GM12864 (cell line): ENCODE measurements at places on chromosomes 7 and 10.

GRCh38 chr7:107014387-107015023, 30.0 kb upstream of the PRKAR2B start:
- DNase-seq, result no peak

DNA sequence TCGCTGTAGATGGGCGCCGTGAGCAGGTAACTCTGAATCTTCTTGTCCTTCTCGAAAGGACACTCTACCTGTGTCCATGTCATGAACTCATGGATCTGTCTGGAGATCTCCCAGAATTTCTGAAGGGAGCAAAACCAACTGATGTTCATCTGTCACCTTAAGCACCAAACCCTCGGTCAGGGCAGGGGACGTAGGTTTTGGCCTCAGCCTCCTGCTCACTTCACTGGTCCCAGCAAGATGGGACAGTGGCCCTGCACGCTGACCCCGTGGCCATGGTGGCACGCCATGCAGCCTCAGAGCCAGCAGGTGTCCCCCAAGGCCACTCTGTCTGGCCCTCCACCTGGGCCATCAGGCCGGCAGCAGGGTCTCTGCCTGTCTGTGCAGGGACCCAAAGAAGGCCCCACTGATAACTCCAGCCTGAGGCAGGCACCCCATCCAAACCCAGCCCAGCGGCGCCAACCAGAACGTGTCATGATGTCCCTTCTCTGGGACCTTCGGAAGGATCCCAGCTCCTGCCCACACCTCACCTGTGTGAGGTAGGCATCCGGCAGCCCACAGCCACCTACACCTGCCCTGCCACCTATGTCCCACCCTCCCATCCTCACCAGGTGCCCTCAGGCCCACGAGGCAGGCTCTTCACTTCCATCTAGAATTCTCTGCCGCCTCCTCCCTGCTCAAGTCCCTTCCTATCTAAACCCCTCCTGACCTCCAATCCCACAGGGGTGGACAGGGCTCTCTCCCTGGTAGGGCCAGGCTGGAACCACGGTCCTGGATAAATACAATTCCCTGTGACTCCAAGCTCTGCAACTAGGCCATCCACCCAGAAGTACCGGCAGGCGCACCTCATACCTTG, 59.0 kb downstream of the CSGALNACT2 start:
- no peak for DNase-seq

DNA sequence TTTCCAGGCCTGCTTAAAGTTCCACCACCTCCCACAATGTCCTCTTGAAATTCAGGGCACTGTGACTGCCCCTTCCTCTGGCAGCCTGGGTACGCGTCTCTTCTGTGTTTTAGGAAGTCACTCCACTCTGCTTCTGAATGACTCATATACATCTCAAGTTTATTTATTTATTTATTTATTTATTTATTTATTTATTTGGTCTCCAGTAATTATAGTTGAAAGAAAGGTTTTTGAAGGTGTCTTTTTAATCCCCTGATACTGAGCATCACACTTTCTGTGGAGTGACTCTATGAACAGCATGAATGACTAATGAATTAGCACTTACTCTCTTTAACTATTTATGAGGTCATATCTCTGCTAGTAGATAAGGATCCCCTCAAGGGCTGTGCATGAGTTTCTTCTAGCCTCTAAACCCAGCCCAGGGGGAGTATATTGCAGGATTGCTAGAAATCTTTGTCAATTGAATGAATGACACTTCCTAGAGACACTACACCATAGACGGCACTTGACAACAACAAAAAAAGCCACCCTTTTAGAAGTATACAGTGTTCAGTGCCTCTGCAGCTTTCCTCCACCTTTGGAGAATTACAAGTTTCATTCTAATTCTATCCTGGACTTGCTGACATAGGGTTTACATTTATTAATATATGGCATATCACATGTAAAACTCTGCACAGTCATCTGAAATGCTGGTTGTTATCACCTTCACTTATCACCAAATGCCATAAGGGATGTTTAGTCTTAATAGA, 2.1 kb downstream of the MACC1 start:
- no peak for DNase-seq

- DNase-seq, result no peak
These were observed 292.9 kb upstream of the ZMIZ1 start for GRCh38 chr10:78775891-78776290.

DNA sequence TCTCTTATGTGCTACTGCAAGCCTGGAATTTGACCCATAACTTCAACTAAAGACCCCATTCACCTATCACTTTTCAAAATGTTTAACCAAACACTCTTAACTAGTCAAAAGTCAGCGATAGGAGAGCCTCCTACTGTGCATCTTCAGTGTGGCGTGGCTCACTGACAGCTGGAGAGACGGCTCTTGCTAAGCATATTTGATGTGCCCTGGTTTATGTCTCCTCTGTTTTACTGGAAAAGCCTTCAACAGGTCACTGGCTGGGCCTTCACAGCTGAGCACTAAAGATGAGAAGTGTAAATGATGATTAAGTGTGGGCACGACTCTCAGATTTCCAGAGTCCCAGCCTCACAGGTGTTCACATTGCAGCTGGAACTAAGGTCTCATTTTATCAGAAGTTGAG, 472.1 kb downstream of the SEMA3D start:
- no peak for DNase-seq

DNA sequence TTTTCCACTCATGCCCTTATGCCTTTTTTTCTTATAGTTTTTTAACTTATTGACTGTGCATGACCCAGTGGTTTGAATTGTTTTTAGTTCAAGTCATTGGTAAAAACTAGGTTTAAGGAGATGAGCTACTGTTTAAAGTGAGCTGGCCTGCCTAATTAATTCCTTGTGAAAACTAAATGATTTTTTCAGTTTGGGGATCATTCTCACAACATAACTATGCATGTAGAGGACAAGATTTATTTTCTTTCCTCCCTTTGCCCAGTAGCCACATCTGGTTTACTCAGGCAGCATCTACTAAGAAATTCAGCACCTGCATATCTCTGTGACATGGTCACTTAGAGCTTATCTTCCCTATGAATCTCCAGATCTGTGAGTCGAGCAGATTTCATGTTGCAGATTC, 1.7 kb downstream of the ADO start:
- no peak for DNase-seq

GRCh38 chr7:121608785-121609184, 212.7 kb upstream of the FAM3C start:
- no peak for DNase-seq

- DNase-seq, result no peak
These were observed 342.1 kb downstream of the SEMA3D start for GRCh38 chr7:84844771-84845170.

DNA sequence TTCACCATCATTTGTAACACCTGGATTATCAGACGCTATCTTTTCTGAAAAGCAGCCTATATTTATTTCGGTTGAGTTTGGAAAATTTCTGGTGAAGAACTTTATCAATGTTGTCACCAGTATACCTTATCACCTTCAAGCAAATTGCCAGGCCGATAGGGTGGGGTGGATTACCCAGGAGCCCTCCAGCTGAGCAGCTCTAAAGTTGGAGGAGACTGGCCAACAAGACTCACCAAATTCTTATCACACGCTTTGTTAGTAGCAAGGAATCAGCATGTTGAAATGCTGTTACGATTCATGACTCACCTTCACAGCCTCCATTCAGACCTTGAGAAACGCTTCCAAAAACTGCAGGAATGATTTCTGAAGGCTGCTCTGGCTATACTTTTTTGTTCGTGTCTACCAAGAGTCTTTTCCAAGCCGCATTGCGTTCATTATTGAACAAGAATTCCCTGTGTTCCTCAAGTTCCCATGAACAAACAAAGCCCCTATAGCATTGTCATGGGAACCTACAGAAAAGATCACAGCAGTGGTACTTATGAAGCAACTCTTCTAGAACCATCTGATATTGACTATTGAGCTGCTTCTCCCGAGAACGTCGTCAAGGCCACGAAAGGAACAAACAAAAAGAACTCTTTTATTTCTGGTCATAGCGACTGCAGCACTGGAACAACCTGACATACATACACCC, 291.4 kb downstream of the SFMBT2 start:
- no peak for DNase-seq

DNA sequence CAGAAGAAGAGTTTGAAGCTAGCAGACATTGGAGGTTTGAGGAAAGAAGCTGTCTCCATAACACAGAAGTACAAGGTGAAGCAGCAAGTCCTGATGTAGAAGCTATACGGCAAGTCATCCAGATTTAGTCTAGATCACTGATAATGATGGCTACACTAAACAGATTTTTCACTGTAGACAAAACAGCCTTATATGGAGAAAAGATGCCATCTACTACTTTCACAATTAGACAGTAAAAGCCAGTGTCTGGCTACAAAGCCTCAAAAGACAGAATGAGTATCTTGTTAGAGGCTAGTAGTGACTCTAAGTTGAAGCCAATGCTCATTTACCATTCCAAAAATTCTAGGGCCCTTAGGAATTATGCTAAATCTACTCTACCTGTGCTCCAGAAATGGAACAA, 85.1 kb downstream of the SNX13 start:
- DNase-seq, result no peak

GRCh38 chr7:34567906-34568305, 90.1 kb upstream of the NPSR1 start:
- no peak for DNase-seq

GRCh38 chr7:64639267-64640001, 26.5 kb upstream of the ZNF107 start:
- no peak for DNase-seq

DNA sequence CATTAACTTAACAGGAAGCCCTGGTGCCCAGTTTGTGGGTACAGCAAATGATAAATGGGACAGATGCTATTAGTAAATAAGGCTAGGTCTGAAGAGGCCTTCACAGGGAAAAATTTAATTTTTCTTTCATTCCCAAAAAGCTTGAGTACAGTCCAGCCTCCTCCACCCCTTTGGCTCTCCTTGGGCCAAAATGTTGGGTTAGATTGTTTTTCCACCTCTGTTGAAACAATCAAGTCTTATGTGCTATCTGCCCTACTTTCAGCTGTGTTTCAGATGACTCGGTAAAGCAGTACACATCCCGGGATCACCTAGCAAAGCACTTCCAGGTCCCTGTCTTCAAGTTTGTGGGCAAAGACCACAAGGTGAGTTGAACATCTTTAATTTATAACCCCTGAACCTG, 24.3 kb downstream of the PLA2G12B start:
- no peak for DNase-seq

- no peak for DNase-seq
These were observed 509.8 kb downstream of the SUGCT start for GRCh38 chr7:40644454-40645188.

- no peak for DNase-seq
These were observed 68.0 kb downstream of the MKI67 start for GRCh38 chr10:128058106-128058749.

- DNase-seq, result no peak
These were observed 259.7 kb downstream of the AHR start for GRCh38 chr7:17558135-17558534.

DNA sequence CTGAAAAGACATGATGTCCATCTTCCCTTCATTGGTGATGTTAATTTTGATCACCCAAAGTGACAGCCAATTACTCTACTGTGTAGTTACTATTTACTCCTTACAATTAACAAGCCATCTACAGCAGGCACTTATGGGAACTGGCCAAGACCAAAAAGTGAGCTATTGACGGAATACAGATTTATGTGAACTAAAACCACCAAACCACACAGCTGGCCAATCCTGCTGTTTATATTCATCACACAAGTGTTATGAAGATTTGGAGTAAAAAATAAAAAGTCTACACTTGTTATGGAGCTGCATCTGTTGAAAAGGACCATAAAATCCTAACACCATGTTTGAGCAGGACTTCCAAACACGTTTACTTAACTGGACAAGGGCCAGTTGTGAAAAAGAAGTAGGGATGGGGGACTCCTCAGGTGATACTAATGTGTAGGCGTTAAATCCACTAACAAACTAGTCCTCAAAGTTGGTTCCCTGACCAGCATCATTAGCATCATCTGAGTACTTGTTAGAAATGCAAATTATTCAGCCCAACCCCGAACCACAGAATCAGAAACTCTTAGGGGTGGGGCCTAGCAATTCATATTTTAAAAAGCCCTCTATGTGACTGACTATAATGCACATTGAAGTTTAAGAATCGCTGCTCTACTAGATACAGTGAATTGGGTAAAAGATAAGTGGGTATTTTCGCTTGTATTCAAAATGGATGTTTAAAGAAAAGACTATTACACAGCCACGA, 11.6 kb downstream of the MCMBP start:
- no peak for DNase-seq

DNA sequence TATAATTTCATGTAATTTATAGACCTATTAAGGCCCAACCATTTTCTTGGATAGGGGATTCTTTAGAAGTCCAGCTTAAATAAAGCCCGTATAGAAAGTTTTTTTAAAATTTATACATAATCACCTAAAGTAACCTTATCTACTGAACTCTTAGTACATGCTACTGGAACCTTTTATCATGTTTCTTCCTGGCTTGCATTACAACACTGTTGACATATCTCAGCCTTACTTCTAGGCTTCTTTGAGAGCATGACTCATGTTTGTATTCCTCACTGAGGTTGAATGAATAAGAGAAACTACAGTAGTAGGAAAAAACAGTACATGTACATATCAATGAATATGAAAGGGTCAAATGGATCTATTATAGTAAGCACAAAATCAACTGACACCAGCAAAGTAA, 8.2 kb upstream of the MAGI2 start:
- DNase-seq, result no peak

- no peak for DNase-seq
These were observed 2.3 kb downstream of the PPIA start for GRCh38 chr7:44798649-44799305.

GRCh38 chr10:79020015-79020491, 48.7 kb upstream of the ZMIZ1 start:
- no peak for DNase-seq

DNA sequence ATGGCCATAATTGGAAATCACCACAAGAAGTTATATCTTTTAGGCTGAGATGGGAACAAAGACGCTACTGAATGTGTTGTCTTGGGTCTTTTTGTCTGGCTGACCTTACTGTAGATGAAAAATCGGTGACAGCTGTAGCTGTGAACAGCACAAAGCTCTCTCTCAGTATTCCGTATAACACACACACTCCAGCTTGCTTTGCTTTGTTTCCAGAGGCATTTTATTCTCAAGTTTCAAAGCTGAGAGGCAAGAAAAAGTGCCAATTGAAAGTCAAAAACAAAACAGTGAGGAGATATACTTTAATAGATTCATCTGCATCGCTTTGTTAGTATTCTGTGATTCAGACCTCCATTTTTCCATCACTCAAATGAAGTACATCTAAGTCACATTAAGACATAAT, 39.6 kb upstream of the CABCOCO1 start:
- DNase-seq, result no peak
